ENCODE measurements at places on chromosomes 5 and 9.

DNA sequence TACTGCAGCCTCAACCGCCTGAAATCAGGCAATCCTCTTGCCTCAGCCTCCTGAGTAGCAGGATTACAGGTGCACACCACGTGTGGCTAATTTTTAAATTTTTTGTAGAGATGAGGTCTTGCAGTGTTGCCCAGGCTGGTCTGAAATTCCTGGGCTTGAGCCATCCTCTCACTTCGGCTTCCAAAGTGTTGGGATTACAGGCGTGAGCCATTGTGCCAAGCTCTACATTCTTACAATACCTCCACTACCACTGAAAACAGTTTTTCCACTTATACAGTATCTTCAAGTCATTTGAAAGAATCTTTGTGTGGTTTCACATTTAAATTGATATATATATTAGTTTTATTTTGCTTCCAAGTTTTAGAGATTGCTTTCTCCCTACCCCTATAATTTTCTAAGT lies 42.6 kb downstream of the LARP1 start:
- no peak for ATAC-seq

- no peak for ATAC-seq
Observed at GRCh38 chr5:67904366-67904765, 311.2 kb upstream of the PIK3R1 start.

DNA sequence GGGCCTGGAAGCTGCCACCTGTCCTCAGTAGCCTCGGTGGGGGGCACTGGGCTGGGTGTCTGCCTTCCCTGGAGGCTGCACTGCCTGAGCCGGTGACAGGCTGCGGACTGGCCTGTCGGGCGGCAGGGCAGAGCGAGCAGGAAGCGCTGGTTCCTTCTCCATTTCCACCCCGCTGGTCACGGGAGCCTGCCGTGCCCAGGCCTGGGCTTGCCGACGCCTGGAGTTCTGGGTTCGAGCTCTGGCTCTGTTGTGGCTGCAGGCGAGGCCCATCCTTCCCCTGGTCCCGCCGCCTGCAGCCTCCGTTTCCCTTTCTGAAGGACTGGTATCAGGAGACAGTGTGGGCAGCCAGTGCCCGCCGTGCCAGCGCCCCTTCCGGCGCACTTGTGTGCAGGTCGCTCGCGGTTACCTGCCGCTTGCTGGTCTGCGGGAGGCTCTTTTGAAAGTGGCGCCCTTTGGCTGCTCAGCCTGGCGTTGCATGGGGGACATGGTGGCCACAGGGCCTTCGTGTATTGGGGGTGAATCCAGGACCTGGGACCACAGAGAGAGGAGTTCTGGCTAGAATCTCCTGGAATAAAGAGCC lies 34.0 kb downstream of the RXRA start:
- no peak for ATAC-seq

GRCh38 chr9:8356406-8356805 lies 556.8 kb upstream of the DMAC1 start:
- no peak for ATAC-seq

GRCh38 chr5:149778303-149779123 lies 48.4 kb downstream of the PPARGC1B start:
- no peak for ATAC-seq

- ATAC-seq: no peak
Observed at GRCh38 chr5:34503379-34504253, 152.5 kb upstream of the RAI14 start.

DNA sequence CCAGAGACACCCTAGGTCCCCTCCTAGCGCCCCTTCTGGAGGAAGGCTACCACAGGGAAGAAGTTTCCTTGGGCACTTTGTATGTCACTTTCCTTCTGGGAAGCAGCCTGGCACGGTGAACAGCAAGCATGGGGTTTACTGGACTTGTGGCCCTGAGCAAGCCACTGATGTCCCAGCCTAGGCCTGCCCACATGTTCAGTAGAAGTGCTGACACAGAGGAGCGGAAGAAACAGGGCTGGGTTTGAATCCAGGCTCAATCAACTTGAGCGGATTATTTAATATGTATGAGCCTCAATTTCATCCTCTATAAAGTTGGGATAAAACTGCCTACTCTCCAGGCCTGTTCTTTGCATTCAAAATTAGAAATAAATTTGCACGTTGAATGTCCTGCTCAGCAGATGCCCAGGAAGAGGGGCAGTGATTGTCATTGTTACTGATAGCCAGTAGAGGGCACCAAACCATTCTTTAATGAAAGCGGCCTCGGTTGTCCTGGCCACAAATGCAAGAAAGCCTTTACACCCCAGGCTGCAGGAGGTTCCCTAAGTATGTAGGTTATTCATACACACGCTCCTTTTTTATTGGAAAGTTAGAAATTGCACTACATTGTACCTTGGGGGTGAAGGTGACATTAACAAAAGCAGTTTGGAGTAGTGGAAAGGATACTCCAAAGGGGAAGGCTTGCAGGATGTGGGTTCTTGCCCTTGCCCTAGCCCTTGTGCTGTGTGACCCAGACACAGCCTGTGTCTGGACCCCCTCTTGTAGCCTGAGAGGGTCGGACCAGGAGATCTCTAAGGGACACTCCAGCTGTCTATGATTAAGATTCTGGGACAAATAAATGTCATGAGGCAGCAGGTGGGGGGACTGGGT lies 13.4 kb upstream of the XPA start:
- peak; percentile 90 for ATAC-seq

DNA sequence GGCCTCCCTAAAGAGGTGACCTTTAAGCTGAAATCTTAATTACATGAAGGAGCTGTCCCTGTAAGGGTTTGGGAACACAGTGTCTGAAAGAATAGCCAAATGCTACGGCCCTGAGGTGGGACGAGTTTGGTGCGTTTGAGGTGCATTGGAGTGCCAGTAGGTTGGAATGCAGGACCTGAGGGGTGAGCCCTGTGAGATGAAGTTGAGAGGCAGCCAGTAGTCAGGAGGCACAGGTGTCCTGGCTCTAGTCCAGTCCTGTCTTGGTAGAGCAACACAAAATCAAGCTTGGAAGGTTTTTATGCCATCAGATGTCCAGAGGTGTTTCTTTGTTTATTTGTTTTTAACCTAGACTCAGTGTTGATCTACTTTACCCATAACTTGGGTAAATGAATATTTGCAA lies 108.5 kb downstream of the ARHGAP26 start:
- ATAC-seq: no peak

Measured in activated T-helper 17 cell treated with anti-CD3 and anti-CD28 coated beads, Interleukin-2, amount 50 U/mL, for 72 hours (primary cell).